ENCODE measurements at places on chromosomes 2 and 18.

GRCh38 chr2:183195998-183196409, 71.8 kb downstream of the NUP35 start:
- no peak for DNase-seq

DNA sequence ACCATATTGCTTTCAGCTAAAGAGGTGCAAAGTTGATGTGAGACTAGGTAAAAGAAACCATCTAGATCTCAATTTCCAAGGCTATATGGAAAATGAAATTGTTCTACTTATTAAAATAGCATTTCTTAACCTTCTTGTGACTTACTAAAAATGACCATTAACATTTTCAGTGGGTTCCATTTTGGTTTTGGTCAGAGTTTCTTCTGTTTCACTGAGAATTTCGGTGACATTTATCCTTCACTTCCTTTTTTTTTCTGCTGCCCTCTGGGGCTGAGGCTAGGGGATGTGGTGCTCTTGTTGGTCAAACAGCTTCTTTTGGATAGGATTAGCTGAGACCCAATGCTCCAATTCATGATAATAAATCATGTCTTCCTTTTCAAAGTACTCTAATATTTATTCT, 44.3 kb upstream of the REL start:
- DNase-seq, result no peak

GRCh38 chr2:189050165-189050712, 76.1 kb downstream of the COL3A1 start:
- no peak for DNase-seq

DNA sequence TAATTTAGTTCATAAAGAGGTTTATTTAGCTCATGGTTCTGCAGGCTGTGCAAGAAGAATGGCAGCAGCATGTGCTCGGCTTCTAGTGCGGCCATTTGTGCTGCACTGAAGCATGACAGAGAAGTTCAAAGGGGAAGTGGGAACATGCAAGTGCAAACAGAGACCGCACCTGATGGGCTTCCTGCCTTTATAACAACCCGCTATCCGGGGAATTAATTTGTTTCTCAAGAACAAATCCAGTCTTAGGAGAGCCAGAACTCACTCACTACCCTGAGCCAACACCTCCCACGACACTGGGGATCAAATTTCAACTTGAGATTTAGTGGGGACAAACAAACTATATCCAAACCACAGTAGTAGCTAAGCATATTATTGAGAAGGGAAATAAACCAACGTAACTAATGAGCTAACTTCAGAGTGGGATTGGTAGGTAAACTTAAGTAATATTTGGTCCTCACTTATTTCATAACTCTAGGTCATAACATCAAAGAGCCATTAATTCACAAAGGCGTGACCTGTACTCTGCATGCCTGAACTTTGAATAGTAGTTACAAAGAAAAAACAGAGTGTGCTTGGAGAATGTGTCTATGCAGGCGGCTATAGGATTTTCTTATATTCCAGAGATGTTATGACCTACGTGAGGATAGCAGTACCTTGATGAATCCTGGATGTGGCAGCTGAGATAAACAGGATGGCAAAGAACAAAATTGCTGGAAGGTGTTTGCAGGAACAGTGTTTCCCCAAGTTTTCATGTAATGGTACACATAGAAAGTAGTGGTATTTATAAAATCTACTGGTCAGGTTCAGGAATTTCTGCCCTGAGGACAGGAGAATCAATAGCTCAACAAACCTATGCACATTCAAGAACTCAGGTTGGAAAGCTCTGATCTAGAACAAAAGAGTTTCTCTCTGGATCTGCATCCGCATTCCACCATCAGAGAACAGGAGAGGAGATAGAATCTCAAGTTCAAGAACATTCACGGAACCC, 845.9 kb upstream of the ID2 start:
- no peak for DNase-seq

- DNase-seq, result peak; percentile 17
Measured at GRCh38 chr2:49000695-49001094, 153.6 kb downstream of the FSHR start.

DNA sequence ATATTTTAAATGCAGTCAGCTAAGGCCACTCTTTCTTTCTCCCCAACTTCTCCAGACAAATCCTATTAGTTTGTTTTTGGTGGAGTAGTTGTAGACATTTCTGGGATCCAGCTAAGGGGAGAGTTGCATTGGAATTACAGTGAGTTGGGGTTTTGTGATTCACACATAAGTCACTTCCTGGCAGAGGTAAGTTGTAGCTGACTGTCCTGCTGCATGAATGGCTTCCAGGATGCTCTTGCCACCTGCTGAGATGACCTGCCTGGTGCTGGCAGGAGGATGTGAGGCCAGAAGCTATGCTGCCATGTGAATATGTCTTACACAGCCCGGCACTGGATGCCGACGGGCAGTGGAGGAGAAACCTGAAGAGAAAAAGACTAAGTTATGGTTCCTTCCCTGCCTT, 243.7 kb downstream of the TDRD15 start:
- DNase-seq, result no peak

DNA sequence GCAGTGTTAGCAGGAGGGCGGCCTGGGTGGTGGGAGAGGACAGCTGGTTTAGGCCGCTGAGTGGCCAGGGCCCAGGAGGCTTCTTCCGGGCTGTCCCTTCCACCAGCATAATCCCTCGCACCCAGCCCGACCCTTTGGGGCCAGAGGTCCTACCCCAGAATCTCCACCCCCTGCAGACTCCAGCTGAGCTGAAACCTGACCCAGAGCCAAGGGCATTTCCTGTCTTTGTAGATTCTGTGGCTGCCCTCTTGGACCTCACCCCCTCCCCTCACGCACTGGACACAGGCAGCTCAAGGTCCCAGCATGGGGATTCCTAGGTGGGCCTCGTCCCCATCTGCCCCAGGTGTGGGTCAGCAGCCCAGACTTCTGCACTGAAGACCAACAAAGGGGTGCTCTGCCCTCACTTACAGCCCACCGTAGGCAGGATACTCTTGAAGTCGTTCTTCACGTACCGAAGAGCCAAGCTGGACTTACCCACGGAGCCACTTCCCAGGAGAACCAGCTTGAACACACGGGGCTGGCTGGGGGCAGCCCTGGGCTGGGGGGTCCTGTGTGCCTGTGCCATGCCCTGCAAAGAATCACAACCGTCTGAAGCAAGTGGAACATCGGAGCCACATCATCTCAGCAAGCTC, 4.8 kb downstream of the RAB17 start:
- DNase-seq, result no peak

- no peak for DNase-seq
Measured at GRCh38 chr2:147098940-147099339, 745.9 kb upstream of the ACVR2A start.

All from NCI-H526 (cell line).